ENCODE measurements at places on chromosomes 1 and 21.
A peak's percentile ranks its signal among the peaks of the same experiment; 100 is the strongest.

GRCh38 chr21:15406791-15407190, 323.0 kb upstream of the USP25 start:
- no peak for DNase-seq

DNA sequence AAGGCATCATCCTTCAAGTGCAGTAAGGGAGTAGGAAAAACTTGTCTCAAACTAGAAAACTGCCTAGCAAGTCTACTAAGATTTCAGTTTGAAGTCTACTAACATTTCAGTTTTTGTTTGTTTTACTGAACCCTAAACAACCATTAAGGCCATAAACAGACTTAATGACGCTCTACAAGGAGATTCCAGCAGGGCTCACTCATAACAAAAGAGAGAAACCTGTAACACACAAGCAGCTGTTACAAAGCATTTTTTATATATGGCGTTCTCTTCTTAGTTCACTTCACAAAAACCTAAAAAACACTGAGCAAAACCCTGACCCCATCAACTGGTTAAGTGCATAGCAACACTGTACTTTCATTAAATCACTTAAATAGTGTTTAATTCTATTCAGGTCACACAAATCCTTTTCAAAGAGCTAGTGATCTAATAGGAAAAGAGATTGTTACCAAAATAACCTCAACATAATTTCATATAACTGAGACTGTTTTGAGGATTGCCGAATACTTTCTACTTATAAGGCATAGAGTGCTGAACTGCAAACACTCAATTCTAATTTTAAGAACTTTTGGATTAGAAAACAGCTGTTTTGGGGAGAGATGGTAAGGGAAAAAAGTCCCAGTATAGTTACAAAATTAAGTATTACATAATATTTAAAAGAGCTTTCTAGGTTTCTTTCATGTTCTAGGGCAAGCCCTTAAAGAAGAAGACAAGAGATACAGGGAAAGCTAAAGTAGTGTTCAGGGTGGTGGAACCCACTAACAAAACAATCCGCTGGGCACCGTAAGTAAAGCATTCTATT, 1.4 kb downstream of the B3GALNT2 start:
- DNase-seq: no peak

- no peak for DNase-seq
These were observed 137.3 kb upstream of the EDN2 start for GRCh38 chr1:41621791-41622190.

DNA sequence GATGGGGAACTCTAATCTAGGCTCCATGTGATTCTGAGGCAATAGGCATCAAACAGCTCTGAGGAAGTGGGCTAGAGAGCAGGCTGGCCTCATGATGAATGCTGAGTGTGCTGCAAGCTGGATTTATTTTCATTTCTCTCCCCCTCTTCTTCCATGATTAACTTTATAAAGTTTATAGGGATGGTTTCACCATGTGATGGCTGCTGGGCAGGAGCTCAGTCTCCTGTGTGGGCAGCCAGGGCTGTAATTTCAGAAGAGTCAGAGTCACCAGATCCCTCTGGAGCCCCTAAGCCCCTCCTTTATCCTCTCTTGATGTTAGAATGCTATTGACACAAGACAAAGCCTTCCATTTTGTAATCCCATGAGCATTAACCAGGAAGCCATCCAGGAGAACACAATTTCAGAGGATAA, 143.6 kb downstream of the CNIH3 start:
- no peak for DNase-seq

DNA sequence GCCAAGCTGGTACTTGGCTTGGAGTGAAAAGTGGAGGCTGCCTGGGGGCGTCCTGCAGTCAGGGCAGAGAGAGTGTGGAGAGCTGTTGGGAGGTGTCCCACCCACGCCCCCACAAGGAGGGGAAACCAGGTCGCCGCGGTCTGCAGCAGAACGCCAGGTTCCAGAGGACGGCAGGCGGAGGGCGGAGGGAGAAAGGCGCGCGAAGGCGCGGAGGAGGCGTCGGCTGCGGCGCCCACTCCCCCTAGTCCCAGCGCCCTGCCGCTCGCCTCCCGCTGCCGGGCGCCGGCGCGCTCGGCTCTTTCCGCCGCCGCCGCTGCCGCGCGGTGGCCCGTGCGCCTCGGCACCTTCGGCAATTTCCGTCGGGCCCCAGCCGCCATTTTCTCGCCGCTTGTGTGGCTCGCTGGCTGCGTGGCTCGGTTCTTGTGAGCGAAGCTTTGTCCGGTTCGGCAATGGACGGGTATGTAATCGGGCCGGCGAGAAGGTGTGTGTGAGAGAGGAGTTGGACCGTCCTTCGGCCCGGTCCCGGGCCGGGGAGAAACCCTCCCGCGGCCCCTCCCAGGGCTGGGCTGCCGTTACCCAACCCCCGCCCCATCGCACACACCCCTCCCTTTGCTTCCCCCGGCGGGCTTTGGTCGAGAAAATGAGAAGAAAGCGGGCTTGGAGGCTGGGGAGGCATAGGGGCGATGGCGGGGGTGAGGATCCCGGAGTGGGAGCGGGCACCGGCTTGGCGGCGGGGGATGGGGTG, at the start of gene PTBP2:
TSS of gene PTBP2 (plus strand) at position 369 of the 745 bp plus-strand sequence. CDS start at position 450, 81 bp downstream.
- DNase-seq: peak; percentile 79

GRCh38 chr1:38815903-38816627, 43.5 kb downstream of the RRAGC start:
- no peak for DNase-seq

- no peak for DNase-seq
These were observed 19.1 kb downstream of the RPAP2 start for GRCh38 chr1:92317836-92318493.

GRCh38 chr1:206946261-206946660, at the start of gene PIGR:
TSS of gene PIGR (minus strand) at chr1:206946466. CDS start at chr1:206940531, 5,935 bp downstream.
- no peak for DNase-seq

DNA sequence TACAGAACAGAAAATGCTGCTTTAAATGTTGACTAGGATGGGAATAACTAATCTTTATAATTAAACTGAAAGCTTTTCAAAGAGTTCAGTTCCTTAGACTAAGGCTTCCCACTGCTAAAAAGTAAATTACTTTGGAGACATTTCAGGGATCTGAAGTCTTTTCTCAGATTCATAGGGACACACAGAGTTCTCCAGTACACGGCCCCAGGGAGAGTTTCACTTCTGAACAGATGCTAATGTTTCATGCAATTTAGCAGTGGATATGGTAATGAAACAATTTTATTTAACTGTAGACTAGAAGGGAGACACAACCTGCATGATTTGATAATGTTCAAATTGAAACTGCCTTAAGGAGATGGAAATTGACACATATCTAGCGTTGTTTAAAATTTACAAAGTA, 1282.6 kb downstream of the NCAM2 start:
- DNase-seq: no peak

DNA sequence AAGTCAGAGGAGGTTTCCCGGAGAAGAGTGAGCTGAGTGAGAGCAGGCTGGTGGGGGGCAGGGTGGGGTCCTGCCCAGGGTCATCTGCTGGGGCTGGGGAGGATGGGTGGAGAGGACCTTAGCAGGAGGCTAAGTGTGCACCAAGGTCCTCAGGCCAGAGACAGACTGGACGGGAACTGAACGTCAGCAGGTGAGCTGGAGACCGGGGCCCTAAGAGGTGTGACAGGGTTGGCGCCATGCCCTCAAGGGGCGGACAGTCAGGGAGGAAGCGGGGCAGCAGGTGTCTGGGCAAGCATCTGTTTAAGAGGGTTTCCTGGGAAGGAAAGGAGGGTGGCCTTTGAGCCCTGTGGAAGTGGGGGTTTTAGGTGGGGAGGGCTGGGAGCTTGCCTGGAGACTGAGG, 13.6 kb upstream of the PTPN7 start:
- DNase-seq: no peak

DNA sequence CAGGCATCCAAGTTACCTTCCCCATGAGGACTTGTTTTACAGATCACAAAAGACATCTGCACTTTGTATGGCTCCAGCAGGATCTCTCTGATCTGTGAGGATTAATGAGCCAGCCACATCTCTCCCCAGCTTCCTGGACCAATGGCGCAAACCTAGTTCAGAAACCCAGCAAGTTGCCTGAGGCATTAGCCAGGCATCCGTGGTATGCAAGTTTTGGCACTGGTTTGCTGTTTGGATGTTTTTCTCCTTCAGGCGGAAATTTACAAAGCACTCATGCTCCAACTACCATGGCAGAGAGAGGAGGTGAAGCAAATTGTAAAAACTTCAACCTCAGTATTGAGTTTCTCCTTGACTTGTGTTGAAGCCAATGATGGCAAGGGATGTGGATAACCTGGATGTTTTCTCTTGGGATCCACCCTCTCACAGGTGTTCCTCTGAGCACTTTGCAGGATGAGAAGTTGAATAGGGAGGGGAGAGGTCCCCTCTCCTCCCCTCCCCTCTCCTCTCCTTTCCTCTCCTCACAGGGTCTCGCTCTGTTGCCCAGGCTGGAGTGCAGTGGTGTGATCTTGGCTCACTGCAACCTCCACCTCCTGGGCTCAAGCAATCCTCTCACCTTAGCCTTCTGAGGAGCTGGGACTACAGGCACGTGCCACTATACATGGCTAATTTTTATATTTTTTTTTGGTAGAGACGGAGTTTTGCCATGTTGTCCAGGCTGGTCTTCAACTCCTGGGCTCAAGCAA, 25.6 kb upstream of the ENO1 start:
- no peak for DNase-seq

DNA sequence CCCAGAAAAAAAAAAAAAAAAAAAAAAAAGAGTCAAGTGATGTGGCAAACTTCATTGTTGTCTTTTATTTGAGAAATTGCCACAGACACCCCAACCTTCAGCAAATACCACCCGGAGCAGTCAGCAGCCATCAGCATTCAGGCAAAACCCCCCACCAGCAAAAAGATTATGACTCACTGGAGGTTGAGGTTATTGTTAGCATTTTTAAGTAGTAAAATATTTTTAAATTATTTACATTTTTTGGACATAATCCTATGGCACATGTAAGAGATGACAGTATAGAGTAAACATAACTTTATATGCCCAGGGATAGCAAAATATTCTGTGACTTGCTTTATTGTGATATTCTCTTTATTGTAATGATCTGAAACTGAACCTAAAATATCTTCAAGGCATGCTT, 95.6 kb downstream of the CENPF start:
- DNase-seq: no peak

All from NT2/D1 (cell line).